ENCODE measurements at places on chromosomes 5 and 9.

- no peak for DNase-seq
Observed at GRCh38 chr9:91643481-91644077, 219.9 kb upstream of the NFIL3 start.

GRCh38 chr9:137407590-137408300 is 15.2 kb downstream of the EXD3 start:
- DNase-seq: no peak

DNA sequence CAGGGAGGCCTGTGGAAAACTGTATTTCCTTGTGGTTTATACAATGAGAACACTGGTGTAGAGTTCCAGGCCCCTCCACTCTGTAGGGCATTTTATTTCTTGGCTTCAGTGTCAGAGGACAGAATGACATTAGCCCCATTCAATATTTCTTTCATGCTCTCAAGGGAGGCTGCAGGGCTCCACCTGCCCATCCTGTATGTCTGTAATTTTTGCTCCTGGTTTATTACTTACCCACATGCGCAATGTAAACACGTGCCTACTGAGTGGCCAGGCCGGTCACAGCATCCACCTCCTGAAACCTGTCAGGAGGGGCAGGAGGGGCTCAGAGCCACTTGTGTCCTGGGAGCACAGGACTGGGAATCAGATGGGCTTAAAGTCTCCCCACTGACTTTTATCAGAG is 82.4 kb downstream of the GADD45G start:
- no peak for DNase-seq

DNA sequence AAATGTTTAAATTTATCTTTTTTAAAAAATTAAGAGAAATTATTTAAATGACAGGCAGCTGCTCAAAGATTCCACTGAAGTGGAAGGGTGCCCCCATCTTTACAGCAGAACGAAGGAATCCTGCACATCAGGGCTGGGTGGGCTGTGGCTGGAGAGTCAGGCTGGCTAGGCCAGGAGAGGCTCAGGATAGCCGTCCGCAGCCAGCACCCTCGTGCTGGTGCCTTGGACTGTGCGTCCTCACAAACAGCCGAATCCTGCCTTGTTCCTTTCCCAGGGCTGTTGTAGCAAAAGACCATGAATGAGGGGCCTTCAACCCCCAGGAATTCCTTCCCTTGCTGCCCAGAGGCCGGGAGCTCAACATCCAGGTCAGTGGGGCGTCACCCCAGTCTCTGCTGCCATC is 64.6 kb upstream of the FCN1 start:
- no peak for DNase-seq

DNA sequence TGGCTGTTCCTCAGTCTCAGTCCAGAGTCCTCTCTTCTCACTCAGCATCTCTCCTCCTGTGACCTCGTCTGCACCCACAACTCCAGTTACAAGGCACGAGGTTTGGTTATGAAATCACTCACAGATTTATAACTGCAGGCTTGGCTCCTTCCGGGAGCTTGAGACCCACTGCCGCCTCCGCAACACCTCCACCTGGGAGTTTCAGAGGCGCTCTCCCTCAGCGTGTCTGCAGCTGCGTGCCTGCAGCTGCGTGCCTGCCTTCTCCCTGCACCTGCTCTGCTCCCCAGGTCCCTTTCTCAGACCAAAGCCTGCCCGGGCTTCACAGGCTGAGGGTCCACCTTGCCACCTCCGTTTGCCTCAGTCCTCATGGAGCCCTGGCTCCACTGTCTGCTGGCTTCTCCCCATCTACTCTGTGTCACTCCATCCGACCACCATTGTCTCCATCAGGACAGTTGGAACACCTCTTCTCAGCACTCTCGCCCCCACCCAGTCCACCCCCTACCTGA is 51.5 kb downstream of the HRH2 start:
- DNase-seq: no peak

- DNase-seq: no peak
Observed at GRCh38 chr5:132024117-132024435, 12.6 kb upstream of the ACSL6 start.

GRCh38 chr5:122870219-122870856 is 24.9 kb downstream of the SNX24 start:
- DNase-seq: no peak

DNA sequence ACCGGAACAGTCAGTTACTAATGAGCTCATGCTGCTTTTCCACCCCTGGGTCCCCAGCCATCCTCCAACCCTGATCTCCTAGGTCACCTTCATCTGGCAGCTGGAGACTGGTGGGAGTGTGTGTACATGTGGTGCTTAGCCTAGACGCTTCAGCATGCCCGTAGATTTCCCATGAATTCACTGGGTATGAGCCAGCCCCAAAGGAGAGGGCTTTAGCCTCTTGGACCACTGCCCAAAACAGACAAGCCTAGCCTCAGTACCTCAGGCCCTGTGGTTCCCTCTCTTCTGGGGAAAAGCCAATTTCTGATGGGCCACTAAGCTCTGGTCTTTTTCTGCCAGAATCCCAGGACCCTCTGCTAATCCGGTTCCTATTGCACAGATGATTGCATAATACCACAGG is 48.0 kb upstream of the ASTN2 start:
- no peak for DNase-seq

DNA sequence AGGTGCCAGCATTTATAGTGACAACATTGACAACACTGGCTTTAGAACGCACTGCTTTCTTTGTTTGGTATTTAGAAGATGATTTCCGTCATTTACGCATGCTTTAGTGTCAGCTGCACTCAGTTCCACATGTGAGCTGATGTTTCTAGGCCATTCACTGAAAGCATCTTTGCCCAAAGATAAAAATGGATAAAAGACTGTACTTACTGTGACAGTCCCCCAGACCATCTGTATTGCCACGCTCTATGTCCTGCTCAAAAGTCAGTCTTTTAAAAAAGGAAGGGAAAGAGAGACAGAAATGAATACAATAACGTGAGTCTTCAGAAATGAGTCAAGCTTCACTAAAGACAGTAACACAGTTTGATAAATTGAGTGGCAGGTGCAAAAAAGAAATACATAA is 99.3 kb downstream of the SEMA6A start:
- DNase-seq: no peak

Measured in stimulated activated CD8-positive, alpha-beta memory T cell treated with anti-CD3 and anti-CD28 coated beads, Interleukin-7, amount 100 ng/mL, for 1 hour (primary cell).